ENCODE measurements at places on chromosomes 4 and X. TPM values are rescaled to one million over a fixed set of nuclear protein-coding genes. Genes with fewer than 3 reads are reported as not detected.

Gene SPCS3
- total RNA-seq = 66.7 TPM

Gene UCHL1
- 3.9 TPM for total RNA-seq

Gene TMPRSS11B
- 1.4 TPM for total RNA-seq

Gene STBD1
- total RNA-seq = 2.9 TPM

Gene FAM47E
- 1.4 TPM for total RNA-seq

Gene AR
- total RNA-seq = not detected

Gene AKAP17A
- 33.0 TPM for total RNA-seq

Gene DKC1
- 26.1 TPM for total RNA-seq

Gene SERTM2
- total RNA-seq = not detected

Gene SH3D19
- total RNA-seq = 127 TPM

Gene NXF2B
- total RNA-seq = not detected

Gene IDS
- 15.7 TPM for total RNA-seq

Gene POF1B
- total RNA-seq = 3.1 TPM

Gene OPHN1
- 10.1 TPM for total RNA-seq

Gene TRIM60
- not detected for total RNA-seq

Gene ZFP92
- not detected for total RNA-seq

Gene CT45A5
- total RNA-seq = not detected
